ENCODE measurements at places on chromosomes 6 and 20.

- no peak for DNase-seq
Observed at GRCh38 chr20:18263723-18264122, 24.6 kb upstream of the ZNF133 start.

- no peak for DNase-seq
Observed at GRCh38 chr20:58598211-58599015, 52.7 kb upstream of the STX16 start.

GRCh38 chr6:130459316-130459715 is 93.5 kb downstream of the TMEM200A start:
- no peak for DNase-seq

DNA sequence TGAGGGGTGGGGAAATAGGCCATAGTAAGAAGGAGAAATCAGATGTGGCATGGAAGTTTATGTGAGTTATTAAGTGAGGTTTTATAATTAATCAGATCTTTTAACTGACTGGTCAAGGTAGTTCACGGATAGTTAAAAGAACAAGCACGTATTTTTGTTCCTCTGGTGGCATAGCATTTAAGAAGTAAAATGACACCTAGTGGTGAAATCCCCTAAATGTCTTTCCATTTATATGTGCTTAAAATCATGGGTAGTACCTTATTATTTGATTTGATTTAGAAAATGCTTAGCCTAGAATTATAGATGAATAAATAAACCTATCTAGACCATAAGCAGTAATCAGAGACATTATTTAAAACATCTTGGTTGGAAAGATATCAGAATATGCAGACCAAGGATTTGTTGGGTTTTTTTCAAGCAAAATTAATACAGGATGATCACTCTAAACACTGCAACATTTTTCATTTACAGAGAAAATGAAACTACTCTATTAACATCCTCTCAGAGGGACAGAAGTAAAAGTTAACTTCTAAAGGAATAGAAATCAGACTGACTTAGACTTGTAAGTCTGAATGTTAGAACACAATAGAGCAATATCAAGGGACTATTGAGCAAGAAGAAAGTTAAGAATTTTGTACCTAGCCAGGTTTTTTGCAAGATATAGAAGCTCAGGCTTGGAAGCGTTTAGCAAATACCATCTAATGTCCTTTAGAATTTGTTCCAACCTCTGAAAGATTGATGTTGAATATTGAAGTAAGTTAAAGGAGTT is 81.1 kb downstream of the STXBP5 start:
- DNase-seq, result no peak

GRCh38 chr6:97917369-97917768 is 634.4 kb upstream of the MMS22L start:
- no peak for DNase-seq

GRCh38 chr6:77987035-77987384 is 334.2 kb downstream of the MEI4 start:
- DNase-seq, result no peak

- no peak for DNase-seq
Observed at GRCh38 chr6:3366596-3367413, 90.0 kb downstream of the SLC22A23 start.

GRCh38 chr20:38357653-38358207 is 11.4 kb downstream of the LBP start:
- DNase-seq, result no peak

DNA sequence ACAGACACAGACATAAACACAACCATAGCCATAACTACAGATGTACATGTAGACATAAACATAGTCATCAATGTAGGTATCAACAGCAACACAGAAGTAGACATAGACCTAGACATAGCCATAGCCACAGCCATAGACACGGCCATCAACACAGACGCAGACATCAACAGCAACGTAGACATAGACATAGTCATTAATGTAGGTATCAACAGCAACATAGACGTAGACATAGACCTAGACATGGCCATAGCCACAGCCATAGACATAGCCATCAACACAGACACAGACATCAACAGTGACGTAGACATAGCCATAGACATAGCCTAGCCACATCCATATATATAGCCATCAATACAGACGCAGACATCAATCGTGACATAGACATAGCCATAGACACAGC is 258.3 kb upstream of the FOXQ1 start:
- DNase-seq, result no peak

- no peak for DNase-seq
Observed at GRCh38 chr6:52416629-52417151, 3.5 kb upstream of the EFHC1 start.

GRCh38 chr20:61332016-61332975 is 80.2 kb downstream of the CDH4 start:
- no peak for DNase-seq

GRCh38 chr6:82129797-82130196 is 117.7 kb downstream of the IBTK start:
- DNase-seq, result no peak

- no peak for DNase-seq
Observed at GRCh38 chr6:156647140-156647784, 129.9 kb upstream of the ARID1B start.

DNA sequence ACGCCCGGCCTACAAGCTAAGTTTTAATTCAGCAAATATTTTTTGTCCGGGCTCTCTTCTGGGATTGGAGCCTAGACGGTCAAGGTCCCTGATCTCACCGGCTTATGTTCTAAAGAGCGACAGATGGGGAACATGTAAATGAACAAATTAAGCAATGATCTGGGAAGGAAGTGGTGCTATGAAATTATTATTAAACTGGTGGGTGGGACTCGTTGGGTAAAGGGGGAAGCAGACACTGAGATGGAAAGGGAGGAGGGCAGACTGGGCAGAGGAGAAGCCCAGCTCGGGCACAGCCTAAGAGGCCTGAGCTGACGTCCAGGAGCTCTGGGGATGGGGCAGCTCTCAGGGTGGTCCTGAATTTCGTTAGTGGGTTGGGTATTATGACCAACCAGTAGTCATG is 81.8 kb upstream of the AGPAT4 start:
- DNase-seq, result no peak

GRCh38 chr6:169047345-169047744 is 206.3 kb downstream of the THBS2 start:
- DNase-seq, result no peak

- no peak for DNase-seq
Observed at GRCh38 chr6:103838457-103838856, 1021.3 kb downstream of the HACE1 start.

GRCh38 chr20:33359399-33360261 is 41.7 kb downstream of the CDK5RAP1 start:
- DNase-seq, result no peak

- no peak for DNase-seq
Observed at GRCh38 chr20:45938727-45939438, 4.4 kb downstream of the PCIF1 start.

DNA sequence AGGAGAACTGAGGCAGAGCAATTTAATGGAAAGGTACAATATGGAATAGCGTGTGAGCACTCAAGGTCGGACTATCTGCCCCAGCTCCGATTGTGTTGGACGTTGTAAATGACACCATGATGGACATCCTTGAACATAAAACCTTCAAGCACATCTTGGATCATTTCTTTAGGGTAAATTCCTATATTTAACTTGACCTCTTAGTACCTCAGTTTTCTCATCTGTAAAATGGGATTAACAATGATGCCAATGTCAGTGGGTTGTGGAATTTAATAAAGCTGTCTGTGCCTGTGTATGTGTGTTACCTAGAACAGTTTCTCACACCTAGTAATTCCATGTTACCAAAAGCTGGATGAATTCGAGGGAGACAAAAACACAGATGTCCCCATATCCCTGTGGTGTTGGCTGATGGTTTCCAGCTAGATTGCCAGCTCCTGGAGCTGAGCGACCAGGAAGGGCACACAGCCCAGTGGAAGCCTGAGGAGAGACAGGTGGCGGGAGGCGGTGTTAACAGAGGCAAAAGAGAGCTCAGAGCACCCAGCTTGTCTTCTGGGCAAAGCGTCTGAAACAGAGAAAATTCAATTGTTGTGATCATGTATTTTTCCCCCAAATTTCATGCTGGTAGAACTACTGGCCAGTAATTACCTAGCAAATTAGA is 32.6 kb downstream of the MDFI start:
- no peak for DNase-seq

DNA sequence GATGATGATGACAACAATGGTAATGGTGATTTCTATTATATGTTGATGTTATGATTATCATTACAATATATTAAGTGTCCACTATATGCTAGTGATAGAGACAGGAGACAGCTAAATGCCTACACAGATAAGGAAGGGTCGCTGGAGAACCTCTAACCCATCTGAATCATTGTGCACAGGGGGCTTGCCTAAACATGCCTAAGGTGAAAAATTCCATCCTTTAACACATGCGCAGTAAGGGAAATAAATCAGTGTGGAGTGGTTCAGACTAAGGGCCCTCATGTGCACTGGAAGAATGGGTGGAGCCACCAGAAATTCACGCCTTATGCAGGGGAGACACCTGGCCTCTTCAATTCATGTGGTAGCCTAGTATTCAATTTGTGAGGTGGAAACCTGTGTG is 120.4 kb downstream of the TPBG start:
- DNase-seq, result no peak
